ENCODE measurements at places on chromosomes 7 and 10. TPM values are rescaled to one million over a fixed set of nuclear protein-coding genes. Genes with fewer than 3 reads are reported as not detected.
A peak's percentile ranks its signal among the peaks of the same experiment; 100 is the strongest.

The HYAL4 gene
- total RNA-seq, result not detected

The EPHB6 gene
- total RNA-seq, result 0.75 TPM

The PPP1R9A gene
- 11.7 TPM for total RNA-seq

The PYROXD2 gene
- 3.7 TPM for total RNA-seq

The TLL2 gene
- 3.3 TPM for total RNA-seq

The PSD gene
- total RNA-seq, result 0.43 TPM

The SYT15B gene
- total RNA-seq, result 0.07 TPM

The ACBD5 gene
- 19.4 TPM for total RNA-seq

The PRLHR gene
- not detected for total RNA-seq

The AP5Z1 gene
- 21.4 TPM for total RNA-seq

GRCh38 chr7:155531681-155532080, 14.7 kb downstream of the CNPY1 start:
- no peak for DNase-seq

GRCh38 chr10:62844280-62845011, 28.3 kb upstream of the EGR2 start:
- no peak for DNase-seq

DNA sequence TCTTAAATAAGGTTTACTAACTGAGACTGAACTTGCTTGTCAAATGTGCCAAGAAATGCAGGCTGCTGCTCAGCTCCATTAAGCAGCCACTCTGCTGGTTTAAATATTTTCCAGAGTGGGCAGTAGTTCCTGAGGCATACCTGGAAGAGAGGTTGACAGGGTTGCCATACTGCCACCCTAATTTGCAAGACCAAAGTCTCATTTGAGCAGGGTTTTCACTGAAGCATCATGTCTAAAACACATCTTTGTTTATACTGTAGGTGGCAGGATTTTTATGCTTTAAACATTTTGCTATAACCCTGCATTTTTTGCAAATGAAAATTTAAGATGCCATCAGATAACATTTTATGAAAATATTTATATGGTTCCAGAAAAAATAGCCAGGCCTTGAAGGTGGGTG, 618.0 kb upstream of the LRRTM3 start:
- no peak for DNase-seq

- DNase-seq, result peak; percentile 15
Observed at GRCh38 chr7:123120286-123120685, 79.5 kb downstream of the SLC13A1 start.

DNA sequence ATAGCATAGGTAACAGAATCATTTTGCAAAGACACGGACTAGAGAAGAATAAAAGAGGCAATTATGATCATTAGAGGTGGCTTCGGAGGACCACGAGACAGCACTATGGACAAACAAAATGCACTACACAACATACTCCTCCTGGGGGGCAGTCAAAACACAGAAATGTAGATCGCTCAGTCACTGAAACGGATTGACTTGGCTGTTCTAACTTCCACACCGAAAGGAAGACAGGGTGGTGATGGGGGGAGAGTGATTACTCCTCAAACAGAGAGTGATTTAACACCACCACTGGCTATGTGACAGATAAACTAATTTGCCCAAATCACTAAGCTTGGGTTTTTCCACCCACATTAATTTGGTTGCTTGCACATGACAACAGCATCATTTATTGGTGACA, 14.1 kb upstream of the PPA1 start:
- no peak for DNase-seq

GRCh38 chr10:119283387-119283786, 76.0 kb downstream of the GRK5 start:
- DNase-seq, result no peak

DNA sequence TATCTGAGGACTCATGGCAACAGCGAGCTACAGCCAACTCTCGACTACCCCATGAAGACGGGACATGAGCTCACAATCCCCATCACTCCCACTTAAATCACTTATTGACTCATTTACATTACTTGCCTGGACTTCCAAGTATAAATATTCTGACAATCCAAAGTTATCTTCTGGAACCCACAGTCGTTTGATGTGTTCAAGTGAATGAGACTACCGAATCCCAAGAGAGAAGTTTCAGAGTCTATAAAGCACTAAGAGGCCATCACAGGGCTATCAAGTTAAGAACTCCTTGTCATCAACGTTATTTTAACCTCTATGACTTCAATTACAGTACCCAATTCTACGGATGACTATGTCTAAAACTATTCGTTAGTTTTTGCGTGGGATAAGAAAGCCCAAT, 11.5 kb upstream of the ANAPC16 start:
- no peak for DNase-seq

DNA sequence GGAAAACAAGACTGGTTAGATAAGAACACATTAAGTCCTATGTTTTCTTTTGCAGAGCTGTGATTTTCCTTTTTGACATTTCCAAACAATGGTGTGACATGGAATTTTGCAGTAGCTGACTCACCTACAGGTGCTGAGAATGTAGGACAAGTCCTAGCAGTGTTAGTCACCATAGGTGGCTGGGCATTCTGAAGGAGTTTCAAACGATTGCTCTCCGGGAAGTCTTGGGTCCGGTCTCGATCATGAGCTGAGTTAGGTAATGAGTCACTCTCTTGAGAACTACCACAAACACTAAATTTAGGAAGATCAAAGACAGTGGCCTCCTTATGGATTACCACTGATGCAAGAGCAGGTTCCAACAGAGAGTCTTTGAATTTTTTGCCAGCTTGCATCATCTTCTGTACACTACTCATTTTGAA, 3.6 kb downstream of the FIGNL1 start:
- DNase-seq, result peak; percentile 97

DNA sequence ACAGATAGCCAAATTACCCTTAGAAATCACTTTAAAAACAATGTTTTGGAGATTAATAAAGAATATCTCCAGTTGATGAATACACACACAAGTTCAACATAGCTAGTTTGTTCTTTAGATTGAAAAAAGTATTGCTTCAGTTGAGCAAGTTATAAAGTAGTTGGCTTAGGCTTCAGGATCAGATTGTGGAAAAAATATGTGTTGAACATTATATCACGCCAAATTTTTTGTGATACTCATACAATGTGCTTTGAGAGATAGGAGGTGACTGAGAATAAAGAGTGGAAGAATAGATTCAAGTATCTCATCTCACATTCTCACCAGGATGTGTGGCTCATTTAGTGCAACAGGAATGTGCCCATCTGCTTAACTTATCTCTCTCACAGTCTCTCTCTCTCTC, 553.3 kb downstream of the HTR7 start:
- DNase-seq, result no peak

DNA sequence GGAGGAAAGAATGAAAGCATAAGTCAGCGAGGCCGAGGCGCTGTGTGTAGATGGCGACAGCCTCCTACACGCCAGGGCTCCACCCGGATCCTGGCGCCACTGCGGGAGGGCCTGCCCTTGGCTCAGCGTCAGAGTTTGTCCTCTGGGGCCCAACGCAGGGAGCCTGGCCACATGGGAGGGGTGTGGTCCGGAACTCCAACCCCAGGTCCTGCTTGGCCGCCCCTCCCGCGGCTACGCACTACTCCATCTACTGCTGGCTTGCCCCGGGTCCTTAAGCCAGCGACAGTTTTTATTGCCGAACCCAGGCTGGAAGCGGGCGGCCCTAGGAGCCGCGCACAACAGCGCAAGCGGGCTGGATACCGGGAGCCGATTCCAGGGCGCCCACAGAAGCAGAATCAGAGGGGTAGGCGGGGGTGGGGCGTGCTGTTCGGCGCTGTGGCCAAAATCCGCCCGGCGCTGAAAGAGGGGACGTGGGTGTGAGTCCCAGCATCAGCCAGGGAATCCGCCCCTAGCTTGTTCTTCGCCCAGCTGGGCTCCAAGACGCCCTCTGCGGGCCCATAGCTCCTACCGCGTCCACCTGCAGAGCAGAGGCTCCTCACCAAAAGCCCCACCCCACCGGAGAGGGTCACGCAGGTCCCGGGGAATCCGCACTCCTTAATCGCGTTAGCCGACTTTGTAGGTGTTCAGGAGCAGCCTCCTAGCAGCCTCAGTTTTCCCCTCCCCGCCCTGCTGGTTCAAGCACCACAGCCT, 4.5 kb downstream of the KAZALD1 start:
- DNase-seq, result no peak

- no peak for DNase-seq
Observed at GRCh38 chr7:138066954-138067394, 9.3 kb upstream of the AKR1D1 start.

DNA sequence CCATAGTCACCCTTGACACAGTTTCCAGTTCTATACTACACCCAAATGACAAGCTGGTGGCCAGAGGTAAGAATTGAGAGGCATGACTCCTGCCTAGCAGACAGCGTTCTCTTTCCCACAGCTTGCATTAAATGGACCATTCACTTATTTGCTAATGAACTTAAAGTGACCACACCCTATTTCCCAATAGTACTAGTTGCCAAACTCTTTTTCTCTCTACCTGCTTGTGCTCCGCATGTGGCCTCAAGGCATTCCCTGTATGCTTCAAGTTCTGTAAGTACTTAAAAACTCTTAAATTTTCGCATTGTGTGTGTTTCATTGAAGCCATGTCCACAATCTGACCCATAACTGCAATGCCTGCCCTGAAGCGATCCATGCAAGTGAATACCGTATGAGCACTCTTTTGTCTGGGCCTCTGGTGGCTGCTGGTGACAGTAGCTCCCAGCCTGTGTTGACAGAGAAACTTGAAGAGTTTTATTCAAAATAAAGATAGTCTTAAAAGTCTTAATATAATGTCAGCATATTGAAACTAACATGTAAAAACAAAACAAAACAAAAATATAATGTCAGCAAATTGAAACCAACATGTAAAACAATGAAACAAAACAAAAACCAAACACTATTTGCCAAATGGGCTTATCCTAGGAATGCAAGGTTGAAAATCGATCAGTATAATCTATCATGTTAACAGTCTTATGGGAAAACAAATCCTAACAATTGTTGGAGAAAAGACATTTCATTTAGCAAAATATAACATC, 73.6 kb downstream of the CCSER2 start:
- no peak for DNase-seq

- no peak for DNase-seq
Observed at GRCh38 chr10:70592746-70593512, 9.6 kb downstream of the PRF1 start.

- no peak for DNase-seq
Observed at GRCh38 chr10:100960251-100960650, 9.1 kb upstream of the SEMA4G start.

GRCh38 chr7:75596727-75597614, 104.9 kb downstream of the SPDYE5 start:
- no peak for DNase-seq

- no peak for DNase-seq
Observed at GRCh38 chr10:99457813-99458212, 27.4 kb upstream of the GOT1 start.

- DNase-seq, result peak; percentile 82
Observed at GRCh38 chr10:94358480-94358879, 4.3 kb downstream of the NOC3L start.

GRCh38 chr10:89085153-89085552, 94.6 kb downstream of the FAS start:
- DNase-seq, result no peak

DNA sequence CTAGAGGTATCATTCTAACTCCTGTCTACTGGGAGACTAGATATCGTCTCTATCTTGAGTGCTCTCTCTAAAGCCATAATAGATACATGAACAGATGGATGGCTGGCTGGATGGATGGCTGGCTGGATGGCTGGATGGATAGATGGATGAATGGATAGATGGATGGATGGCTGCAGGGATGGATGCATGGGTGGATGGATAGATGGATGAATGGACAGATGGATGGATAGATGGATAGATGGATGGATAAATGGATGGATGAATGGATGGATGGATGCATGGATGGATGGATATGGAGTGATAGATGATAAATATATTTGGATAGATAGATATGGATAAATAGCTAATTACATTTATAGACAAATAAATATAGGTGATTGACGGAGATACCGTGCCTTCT, 191.2 kb upstream of the KLF6 start:
- DNase-seq, result no peak

GRCh38 chr10:82618007-82618406, 743.0 kb downstream of the NRG3 start:
- DNase-seq, result no peak

DNA sequence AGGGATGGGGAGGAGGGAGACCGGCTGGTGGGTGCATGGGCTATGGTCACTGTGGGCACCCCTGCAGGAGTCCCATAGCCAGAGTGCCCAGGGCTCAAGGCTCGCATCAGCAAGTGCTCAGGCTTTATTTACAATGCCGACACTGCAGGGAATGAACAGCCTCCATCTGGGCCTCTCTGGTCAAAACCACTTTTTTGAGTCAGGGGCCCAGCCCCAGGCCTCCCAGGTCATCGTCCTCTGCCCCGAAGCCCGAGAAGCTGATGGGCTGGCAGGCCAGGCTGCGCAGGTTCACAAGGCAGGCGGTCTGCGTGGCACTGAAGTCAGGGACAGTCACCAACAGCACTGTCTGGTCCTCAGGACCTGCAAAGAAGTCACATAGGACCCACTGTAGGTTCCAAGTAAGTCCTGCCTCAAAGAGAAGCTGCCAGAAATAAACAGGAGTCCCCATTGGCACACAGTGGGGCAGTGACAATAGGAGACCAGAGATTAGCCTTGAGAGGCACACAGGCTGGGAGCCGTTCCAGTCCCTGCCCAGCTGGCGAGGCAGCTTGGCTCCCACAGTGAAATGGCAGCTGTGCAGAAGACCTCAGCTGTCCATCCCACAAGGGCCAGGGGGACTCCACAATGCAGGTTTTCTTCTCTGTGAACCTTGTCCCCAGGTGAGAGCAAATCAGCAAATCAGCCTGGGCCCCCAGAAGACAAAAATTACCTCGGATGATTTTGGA, 8.6 kb downstream of the POLD2 start:
- no peak for DNase-seq

GRCh38 chr7:82704121-82704520, 260.5 kb upstream of the CACNA2D1 start:
- DNase-seq, result no peak

DNA sequence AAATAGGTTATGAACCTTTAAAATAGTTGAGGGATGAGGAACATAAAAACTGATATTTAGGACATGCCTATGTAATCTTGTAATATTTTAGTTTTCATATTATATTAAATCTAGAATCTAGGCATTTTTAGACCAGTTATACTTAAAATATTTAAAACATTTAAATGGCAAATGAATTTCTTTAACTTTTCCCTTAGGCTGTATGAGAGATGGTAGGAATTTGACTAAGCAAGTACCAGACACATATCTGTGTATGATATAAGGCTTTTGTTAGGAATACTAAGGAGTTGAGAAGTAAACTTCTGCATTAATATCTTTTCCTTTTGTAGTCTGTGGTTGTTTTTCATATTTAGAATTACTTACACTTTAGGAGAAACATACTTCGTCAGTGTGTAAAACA, 25.1 kb downstream of the SEPTIN7 start:
- DNase-seq, result no peak

Measured in epithelial cell of proximal tubule (primary cell).